ENCODE measurements at places on chromosomes 7 and 10.

DNA sequence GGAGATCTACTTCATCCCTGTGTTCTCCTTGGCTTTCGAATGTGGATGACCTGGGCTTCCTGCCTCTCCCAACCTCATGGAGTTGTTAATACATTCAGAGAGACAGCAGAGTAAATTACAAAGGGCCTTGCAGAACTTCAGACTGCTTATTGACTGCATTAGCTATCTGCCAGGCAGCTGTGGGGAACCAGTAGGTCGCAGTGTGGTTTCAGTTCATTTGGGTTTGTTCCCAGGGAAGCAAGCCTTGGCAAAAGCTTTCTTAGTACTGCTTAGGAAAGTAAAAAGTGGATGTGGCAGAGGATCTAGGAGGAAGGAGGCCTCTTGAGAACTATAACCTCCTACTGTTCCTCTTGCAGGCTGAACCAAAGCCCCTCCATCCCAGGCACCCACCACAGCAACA, 9.2 kb downstream of the NPFFR1 start:
- DNase-seq: no peak

GRCh38 chr7:78115876-78116275, 317.3 kb downstream of the PHTF2 start:
- no peak for DNase-seq

DNA sequence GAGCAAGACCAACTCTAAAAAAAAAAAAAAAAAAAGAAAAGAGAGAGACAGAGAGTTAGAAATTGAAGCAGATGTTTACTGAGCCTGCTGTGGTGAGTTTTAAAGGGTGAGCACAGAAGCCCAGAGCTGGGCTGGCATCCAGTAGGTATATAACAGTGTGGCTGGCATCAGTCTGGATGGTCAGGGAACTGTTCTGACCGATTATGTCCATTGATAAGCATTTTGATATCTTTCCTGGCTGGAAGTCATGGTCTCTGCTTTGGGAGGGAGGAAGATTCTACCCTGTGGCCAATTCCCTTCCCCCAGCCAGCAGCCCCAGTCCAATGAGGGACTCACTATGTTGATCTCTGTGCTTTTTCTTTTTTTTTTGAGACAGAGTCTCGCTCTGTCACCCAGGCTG, 65.2 kb upstream of the PODXL start:
- no peak for DNase-seq

- DNase-seq: no peak
Measured at GRCh38 chr7:45402480-45403218, 171.5 kb upstream of the ADCY1 start.

- no peak for DNase-seq
Measured at GRCh38 chr10:97024168-97025073, 161.3 kb downstream of the SLIT1 start.

DNA sequence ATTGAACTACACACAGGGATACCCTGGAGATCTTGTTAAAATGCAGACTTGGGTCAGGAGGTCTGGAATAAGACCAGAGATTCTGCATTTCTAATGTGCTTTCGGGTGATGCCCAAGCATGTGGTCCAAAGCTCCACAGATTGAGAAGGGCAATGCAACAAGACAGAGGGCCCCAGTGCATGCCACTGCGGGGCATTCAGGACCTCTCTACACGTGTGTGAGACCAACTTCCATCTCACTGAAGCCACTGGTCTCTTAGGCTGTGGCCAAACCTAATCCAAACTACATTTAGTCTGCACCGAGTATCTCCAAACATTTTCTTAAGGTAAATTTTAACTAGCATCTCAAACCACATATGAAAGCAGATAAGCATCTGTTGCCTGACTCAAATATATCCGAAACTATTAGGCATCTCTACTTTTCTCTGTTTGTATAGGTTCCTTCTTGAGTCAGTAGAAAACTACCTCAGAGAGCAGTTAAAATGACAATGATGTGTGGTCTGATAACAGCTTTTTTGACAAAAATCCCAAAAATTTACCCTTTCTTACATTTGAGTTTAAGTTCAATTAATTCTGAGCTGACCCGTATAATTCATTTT, 107.5 kb downstream of the ELMO1 start:
- no peak for DNase-seq

DNA sequence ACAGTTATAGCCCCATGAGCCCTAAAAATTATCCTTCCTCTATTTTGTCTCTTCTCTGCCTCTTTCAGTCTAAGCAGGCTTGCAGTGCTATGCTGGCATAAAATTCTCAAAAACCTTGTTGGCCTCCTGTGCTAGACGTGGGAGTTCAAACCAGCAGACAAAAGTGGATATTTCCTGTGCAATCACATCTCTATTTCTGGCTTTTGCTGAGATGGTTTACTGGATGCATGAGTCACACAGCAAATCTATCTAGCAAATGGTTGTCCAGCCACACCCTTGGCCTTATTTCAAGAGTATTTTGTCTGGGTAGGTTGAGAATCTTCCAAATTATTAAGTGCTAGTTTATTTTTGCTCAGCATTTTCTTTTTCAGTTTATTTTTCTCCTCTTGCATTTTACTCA, 370.8 kb downstream of the CDC14C start:
- no peak for DNase-seq

GRCh38 chr10:77068969-77069368, 568.6 kb downstream of the KCNMA1 start:
- DNase-seq: no peak

GRCh38 chr7:142494021-142494420, 236.2 kb upstream of the PRSS58 start:
- DNase-seq: no peak

GRCh38 chr10:969473-970150, 18.6 kb upstream of the GTPBP4 start:
- no peak for DNase-seq

- DNase-seq: no peak
Measured at GRCh38 chr7:129778770-129779601, 167.5 kb downstream of the NRF1 start.

DNA sequence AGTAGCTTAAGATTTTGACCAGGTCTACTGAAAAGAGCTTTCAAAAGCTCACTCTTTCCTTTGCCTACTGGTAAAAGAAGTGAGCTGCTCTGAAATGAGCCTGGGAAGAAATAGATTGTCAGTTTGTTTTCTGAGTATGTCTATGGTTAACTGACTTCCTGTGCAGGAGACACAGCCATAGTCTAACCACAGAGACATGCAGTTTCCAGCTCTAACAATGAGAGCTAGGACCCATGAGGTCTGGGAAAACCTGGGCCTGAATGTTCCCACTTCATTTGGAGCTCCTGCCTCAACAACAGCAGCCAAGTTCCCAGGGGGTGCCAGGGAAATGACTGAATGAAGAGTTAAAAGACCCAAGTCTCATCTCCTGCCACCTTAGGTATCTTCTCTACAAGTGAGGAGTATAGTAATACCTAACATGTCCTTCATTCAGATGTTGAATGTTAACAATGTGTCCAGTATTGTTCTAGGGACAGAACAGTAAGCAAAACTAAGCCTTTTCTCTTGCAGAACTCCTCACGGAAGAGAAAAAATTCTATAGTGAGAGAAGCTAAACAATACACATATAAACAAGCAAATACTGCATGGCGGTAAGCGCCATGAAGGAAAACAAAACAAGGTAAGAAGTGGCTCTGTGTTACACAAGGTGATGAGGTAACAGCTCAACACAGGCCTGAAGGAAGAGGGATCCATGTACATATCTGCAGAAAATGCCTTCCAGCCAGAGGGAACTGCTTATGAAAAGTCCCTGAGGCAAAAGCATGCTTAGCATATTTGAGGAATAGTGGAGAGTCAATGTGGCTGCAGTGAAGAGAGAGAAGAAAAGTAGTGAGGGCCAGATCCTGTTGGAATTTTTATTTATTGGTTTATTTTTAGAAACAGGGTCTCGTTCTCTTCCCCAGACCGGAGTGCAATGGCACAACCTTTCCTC, 26.4 kb upstream of the ANKRD1 start:
- no peak for DNase-seq

GRCh38 chr7:87797798-87798403, 78.3 kb downstream of the SLC25A40 start:
- DNase-seq: no peak

- no peak for DNase-seq
Measured at GRCh38 chr10:63935705-63936104, 414.5 kb downstream of the REEP3 start.

GRCh38 chr10:21512573-21513404, 12.7 kb downstream of the SKIDA1 start:
- DNase-seq: no peak

DNA sequence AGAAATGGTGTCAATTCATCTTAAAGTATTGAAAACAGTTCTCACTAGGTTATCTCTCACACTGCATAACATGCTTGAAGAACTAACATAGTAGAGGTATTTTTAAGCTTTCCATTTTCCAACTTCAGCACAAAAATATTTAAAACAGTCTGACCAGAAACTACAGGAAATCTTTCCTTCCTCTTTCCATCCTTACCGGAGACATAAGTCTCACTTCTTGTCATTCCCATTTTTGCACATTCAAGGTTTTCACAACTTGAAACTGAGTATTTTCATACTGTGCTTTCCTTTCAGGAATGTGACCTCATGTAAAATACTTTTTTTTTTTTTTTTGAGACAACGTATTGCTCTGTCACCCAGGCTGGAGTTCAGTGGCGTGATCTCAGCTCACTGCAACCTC, 45.2 kb downstream of the ARHGAP12 start:
- DNase-seq: no peak

GRCh38 chr10:26225322-26225721, 8.7 kb downstream of the GAD2 start:
- no peak for DNase-seq

DNA sequence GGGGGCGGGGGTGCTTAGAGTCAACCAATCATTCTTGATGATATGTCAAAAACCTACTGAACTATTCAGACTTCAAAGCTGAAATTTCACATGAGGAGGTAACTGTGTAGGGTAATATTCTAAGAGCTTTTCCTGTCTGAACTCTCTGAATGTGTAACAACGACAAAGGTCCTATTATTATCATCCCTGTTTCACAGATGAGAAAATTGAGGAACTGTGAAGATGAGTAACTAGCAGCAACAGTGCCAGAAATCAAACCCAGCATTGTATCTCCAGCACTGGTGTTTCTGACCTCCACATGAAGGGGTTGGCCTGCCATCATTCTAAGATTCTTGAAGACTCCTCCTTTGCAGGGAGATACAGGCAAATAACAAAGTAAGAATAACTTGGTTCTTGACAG, 294.7 kb upstream of the AOAH start:
- DNase-seq: no peak

GRCh38 chr10:46556515-46557318, at the start of gene GPRIN2:
TSS of gene GPRIN2 (minus strand) at chr10:46556658. CDS start at chr10:46550736, 5,922 bp downstream.
- DNase-seq: no peak

DNA sequence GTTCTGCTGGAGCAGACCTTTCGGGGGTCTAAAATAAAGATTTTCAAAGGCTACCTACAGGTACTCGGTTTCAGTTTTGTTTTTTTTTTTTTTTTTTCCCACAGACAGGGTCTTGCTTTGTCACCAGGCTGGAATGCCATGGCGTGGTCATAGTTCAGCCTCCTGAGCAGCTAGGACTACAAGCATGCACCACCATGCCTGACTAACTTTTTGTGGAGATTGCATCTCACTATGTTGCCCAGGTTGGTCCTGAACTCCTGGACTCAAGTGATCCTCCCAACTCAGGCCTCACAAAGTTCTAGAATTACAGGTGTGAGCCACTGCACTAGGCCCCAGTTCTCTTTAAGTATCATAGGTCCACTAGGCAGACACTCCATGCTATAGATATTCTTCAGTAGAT, 34.5 kb downstream of the BAMBI start:
- no peak for DNase-seq

GRCh38 chr10:79159785-79160184, 91.0 kb downstream of the ZMIZ1 start:
- DNase-seq: no peak

- DNase-seq: no peak
Measured at GRCh38 chr10:68082872-68083271, 7.8 kb upstream of the HERC4 start.

DNA sequence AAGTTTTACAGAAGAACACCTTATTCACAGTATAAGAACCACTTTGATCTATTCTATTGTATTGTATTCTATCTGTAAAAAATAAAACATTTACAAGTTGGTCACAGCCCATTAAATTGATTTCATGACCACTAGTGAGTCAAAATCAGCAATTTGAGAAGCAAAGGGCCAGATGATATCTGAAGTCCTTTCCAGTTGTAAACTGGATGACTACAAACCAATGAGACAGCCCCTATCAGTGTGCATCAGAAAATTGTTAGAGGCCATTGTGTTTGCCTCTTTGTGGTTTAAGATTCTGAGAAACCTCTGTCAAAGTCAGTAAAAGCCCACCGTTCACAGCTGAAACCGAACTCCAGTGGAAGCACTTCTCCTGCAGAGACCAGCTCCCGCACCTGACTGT, 54.8 kb downstream of the TBXAS1 start:
- DNase-seq: no peak

DNA sequence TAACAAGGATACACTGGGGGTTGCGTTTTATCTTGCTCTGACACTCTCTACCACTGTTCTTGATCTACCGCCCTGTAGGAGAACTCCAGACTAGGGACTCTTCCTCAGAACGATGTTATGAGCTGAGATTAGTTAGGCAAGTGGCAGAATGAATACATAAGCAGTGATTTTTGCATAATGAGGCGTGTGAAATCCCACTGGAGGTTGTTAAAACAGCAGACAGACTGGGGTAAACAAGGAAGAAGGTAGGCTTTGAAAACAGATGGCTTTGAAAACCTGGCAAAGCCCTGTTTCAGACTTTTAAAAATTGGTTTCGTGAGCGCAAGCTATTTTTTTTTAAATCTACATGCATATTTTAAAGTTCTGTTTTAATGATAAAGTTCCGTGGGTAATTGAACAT, 785.2 kb downstream of the TYW1 start:
- no peak for DNase-seq

GRCh38 chr7:127600885-127601284, 7.3 kb downstream of the FSCN3 start:
- no peak for DNase-seq

GRCh38 chr7:36338256-36338655, 51.4 kb upstream of the ANLN start:
- no peak for DNase-seq

GRCh38 chr10:8556321-8556720, 501.8 kb downstream of the GATA3 start:
- no peak for DNase-seq

DNA sequence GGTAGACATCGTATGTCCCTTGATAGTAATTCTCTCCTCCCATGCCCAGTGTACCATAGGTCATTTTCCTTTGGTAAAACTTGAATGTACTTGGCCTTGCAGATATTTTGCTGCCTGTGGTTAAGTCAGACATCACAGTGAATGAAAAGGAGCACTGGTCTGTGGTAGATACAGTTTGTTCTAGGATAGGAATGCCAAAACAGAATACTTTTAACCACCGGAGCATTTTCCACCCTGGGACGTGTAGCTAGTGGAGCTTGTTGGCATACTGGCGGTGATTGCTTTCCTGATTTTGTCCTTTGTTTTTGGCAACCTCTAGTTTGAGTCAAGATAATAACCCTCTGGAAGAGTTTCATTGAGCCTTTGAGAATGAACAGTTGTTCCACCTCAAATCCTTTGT, 92.0 kb upstream of the BMPER start:
- DNase-seq: no peak

- DNase-seq: no peak
Measured at GRCh38 chr7:102271158-102271798, 15.4 kb upstream of the SH2B2 start.

- DNase-seq: no peak
Measured at GRCh38 chr10:61153771-61154170, 209.8 kb upstream of the RHOBTB1 start.

- DNase-seq: no peak
Measured at GRCh38 chr7:70217571-70217970, 619.3 kb downstream of the AUTS2 start.
